ENCODE measurements at places on chromosomes 1 and 21. TPM values are rescaled to one million over a fixed set of nuclear protein-coding genes. Genes with fewer than 3 reads are reported as not detected.

HPCAL4 gene
- total RNA-seq: not detected

ANKRD45 gene
- total RNA-seq: 0.29 TPM

FOXD2 gene
- total RNA-seq: 0.32 TPM

LORICRIN gene
- total RNA-seq: not detected

KRTAP21-2 gene
- not detected for total RNA-seq

LMX1A gene
- total RNA-seq: not detected

DNA sequence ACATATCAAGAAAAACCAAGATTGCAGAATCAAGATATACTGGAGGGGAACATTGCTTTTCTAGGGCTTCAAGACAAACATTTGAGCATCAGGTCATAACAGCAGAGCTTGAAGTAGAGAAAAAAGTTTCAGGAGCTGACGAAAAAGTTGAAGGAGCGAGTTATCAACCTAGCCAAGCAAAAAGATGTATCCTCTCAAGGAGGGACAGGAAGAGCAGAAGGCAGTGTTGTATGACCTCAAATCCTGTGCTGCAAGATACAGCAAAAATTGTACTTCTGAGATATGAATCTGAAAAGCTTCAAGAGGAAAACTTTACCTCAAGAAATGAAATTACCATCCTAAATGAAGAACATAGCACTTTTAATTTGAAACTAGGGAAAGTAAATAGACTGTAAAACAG, 153.1 kb downstream of the AK5 start:
- H3K27me3 ChIP-seq: no peaks in the 10 kb centered on the region
- DNase-seq: no peak
- no peak overlapping the region for H3K4me3 ChIP-seq
- H3K36me3 ChIP-seq: no peaks in the 10 kb centered on the region

DNA sequence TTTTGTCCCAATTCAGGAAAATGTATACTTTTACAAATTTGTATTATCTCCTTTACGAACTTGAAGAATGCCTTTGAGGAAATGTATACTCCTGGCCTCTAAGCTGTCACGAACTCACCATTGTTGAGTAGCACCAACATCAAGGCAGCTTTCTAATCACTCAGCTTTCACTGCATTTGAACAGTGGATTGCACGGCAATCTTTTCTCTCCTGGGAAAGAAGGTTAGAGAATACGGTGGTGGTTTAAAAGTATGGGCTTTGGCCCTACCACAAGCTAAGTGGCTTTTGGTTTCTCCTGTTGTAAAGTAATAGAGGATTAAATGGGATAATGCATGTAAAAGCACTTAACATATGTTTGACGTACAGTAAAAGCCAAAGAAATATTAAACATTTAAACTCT, 57.8 kb downstream of the CNST start:
- DNase-seq: no peak
- no peak overlapping the region for H3K27ac ChIP-seq
- no peaks in the 10 kb centered on the region for H3K27me3 ChIP-seq
- no peak overlapping the region for H3K4me3 ChIP-seq
- no peaks in the 10 kb centered on the region for H3K36me3 ChIP-seq

- H3K27ac ChIP-seq: no peak overlapping the region
- no peaks in the 10 kb centered on the region for H3K36me3 ChIP-seq
- no peak overlapping the region for H3K4me3 ChIP-seq
- H3K4me1 ChIP-seq: no peaks in the 10 kb centered on the region
Observed at GRCh38 chr1:112790920-112791722, 76.0 kb upstream of the PPM1J start.

DNA sequence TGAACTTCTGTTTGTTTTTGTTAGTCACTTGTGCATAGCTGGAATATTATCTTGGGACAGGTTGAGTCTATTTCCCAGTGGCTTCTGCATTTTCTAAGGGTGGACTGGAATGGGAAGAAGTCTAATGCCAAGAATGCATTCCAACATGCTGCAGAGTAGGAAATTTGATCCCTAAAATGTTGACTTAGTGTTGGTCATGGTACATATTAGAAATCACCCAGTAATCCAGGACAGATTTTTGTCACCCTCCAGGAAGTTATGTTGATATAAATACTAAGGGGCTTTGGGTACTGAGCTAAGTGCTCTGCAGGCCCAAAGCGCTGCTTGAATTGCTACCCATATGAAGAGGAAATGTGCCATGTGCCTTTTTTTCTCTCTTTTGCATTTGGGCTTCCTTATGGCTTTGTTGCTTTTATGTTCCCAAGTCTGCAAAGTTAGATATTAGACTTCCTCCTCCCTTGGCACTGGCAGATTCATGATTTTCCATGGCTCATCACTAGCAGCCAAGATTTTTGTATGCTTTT, 10.0 kb downstream of the ARID1A start:
- H3K27ac ChIP-seq: peak overlapping the region; percentile 46
- H3K27me3 ChIP-seq: no peaks in the 10 kb centered on the region
- DNase-seq: no peak

DNA sequence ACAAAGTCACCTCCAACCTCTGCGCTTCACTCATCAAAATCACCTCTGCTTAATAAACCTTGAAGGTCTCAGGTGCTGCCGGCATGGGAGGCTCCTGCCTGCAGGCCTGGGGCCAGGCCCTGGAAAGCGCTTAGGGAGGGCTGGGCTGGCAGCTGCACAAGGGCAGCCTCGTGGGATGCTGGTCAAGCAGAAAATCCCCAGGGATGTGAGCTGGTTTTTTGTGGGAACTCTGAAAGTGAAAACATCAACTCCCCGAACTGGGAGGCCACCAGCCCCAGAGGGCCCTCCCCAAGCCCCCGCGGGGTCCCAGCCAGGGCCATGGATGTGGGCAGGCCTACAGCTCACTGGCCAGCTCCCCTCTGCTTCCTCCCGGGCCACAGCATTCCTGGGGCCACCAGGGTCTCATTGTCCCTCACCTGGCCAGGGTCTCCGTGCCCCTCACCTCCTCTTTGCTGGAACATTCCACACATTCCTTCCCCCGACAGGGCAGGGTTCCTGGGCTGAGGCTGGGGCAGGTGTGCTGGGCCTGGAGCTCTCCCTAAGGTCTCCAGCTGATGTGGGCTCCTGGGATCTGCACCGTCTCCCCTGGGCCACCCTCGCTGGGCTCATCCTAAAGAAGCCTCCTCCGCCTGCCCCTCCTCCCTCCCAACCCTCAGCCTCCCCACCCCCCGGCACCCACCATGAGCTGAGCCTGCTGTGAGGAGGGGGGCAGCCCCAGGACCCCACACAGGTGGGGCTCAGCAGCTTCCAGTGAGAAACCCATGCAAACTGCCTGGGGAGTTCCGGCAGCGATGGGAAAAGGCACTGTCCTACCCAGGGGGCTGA, 36.0 kb upstream of the POFUT2 start:
- no peak overlapping the region for H3K4me3 ChIP-seq
- DNase-seq: no peak
- H3K4me1 ChIP-seq: no peaks in the 10 kb centered on the region
- peaks cover 5% of the 10 kb centered on the region for H3K27me3 ChIP-seq

- H3K27ac ChIP-seq: no peak overlapping the region
- H3K27me3 ChIP-seq: no peaks in the 10 kb centered on the region
Observed at GRCh38 chr1:20070357-20070756, 363 bp downstream of the PLA2G5 start.

GRCh38 chr1:26771285-26771642, 16.5 kb upstream of the PIGV start:
- DNase-seq: no peak
- peak overlapping the region; percentile 82 for H3K27ac ChIP-seq
- H3K4me1 ChIP-seq: peaks cover 11% of the 10 kb centered on the region
- no peaks in the 10 kb centered on the region for H3K27me3 ChIP-seq
- no peak overlapping the region for H3K4me3 ChIP-seq
- peaks cover 19% of the 10 kb centered on the region for H3K36me3 ChIP-seq

DNA sequence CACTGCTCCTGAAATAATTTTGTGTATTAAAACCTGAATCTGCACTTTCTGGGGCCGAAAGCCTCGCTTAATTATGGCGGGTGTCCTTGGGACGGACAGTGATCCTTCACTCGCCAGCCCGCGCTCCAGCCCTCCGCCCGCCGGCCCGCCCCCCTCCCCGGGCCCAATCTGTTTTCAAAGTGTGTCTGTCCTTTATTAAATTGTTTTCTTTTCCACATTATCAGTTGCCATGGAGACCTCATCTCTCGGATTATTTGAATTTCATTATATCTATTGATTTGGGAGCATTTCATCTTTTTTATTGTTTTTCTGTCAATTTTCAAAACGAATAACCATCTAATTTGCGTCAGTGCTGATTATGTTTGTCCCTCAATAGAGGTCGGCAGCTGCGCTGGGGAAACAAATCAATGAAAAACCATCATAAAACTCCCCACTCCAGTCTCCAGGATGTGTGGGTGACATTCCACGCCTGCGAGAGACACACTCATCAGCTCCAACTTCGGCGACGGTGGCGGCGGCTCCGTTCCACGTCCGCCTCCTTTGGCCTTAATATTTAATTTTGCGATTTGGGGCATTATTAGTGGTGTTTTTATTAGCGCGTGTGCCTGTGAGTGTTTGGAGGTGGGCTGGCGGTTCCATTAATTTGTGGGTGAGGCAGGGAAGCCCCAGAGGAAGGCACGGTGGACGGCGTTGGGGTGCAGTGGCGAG, 123.9 kb downstream of the CASZ1 start:
- no peaks in the 10 kb centered on the region for H3K36me3 ChIP-seq
- no peaks in the 10 kb centered on the region for H3K27me3 ChIP-seq
- H3K27ac ChIP-seq: no peak overlapping the region
- peaks cover 17% of the 10 kb centered on the region for H3K4me1 ChIP-seq
- H3K4me3 ChIP-seq: no peak overlapping the region
- no peak for DNase-seq

- H3K27ac ChIP-seq: no peak overlapping the region
- no peak overlapping the region for H3K4me3 ChIP-seq
- peaks cover 8% of the 10 kb centered on the region for H3K27me3 ChIP-seq
- H3K4me1 ChIP-seq: no peaks in the 10 kb centered on the region
Observed at GRCh38 chr1:18132711-18133541, 25.3 kb downstream of the IGSF21 start.

GRCh38 chr1:24415910-24416665, 486 bp downstream of the NIPAL3 start:
- H3K27ac ChIP-seq: peak overlapping the region; percentile 56
- no peaks in the 10 kb centered on the region for H3K36me3 ChIP-seq
- no peaks in the 10 kb centered on the region for H3K27me3 ChIP-seq
- H3K4me1 ChIP-seq: peaks cover 8% of the 10 kb centered on the region

GRCh38 chr1:204946640-204947039, 76.0 kb downstream of the NFASC start:
- no peak overlapping the region for H3K27ac ChIP-seq
- no peak overlapping the region for H3K4me3 ChIP-seq
- DNase-seq: no peak
- no peaks in the 10 kb centered on the region for H3K36me3 ChIP-seq
- H3K4me1 ChIP-seq: no peaks in the 10 kb centered on the region

DNA sequence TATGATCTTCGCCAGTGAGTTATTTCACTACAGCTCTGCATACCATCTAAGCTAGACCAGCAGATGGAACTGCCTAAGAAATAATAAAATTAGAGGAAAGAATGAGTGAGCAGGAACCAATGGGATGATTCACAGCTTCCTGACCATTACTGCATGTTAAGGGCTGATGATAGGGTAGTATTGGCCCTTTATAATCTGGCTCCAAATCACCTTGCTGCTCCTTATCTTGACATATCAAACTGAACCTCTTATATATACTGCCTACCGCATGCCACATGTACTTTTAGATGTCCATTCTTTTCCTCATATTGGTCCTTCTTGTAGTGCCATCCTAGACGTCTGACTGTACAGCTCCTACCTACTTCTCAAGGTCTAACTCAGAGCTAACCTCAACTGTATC, 524.4 kb downstream of the DPYD start:
- no peak for DNase-seq
- no peak overlapping the region for H3K4me3 ChIP-seq
- H3K4me1 ChIP-seq: no peaks in the 10 kb centered on the region
- no peaks in the 10 kb centered on the region for H3K27me3 ChIP-seq
- H3K36me3 ChIP-seq: no peaks in the 10 kb centered on the region

DNA sequence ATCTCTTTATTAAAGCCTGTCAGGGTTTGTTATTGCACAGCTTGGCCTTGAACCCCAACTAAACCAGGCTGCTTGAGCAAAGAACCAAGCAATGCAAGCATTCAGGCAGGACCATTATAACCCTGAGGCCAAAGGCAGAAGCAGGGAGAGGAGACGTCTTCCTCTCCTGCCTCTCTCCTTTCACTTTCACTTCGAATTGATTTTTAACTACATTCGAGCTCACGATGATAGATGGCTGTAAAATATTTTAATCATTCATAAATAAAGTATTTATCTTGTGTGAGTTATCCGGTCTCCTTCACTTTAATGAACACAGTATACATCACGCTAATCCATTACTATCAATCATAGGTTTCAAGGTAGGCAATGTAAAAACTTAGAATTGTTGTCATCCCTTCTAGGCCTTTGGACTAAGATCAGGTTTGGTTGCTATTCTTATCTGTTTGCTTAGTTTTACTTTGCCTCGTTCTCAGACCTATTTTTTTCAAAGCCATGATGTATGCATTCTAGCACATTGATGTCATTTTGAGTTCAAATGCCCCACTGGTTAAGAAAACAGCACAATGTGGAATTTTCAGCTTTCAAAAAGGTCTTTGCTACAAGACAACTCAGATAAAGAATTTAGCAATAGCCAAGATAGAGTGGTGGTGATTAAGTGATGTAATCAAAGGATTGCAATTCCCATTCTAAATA, 480.2 kb upstream of the RUNX1 start:
- no peaks in the 10 kb centered on the region for H3K27me3 ChIP-seq
- H3K4me3 ChIP-seq: peak overlapping the region; percentile 17
- H3K36me3 ChIP-seq: no peaks in the 10 kb centered on the region
- no peaks in the 10 kb centered on the region for H3K4me1 ChIP-seq
- DNase-seq: no peak

GRCh38 chr1:97989094-97989680, 68.4 kb upstream of the DPYD start:
- H3K27me3 ChIP-seq: no peaks in the 10 kb centered on the region
- H3K4me3 ChIP-seq: no peak overlapping the region
- DNase-seq: no peak
- H3K4me1 ChIP-seq: no peaks in the 10 kb centered on the region

DNA sequence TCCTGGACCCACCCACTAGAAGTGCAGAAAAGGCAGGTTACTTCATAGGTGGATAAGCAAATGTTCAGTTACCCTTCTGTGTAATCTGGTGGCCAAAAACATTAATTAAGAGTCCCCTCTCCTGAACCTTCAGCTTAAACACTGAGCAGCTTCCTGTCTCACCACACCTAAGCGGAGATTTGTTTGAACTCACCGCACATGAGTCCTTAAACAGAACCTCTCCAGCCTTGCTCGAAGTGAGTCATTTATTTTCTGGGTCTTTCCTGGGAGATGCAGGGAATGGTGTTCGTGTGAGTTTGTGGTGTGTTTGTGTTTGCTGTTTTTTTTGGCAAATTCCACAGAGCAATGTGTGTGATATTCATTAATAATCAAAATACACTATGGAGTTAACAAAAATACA, 7.6 kb upstream of the FNBP1L start:
- no peak for DNase-seq
- no peak overlapping the region for H3K27ac ChIP-seq
- no peaks in the 10 kb centered on the region for H3K36me3 ChIP-seq
- H3K4me3 ChIP-seq: no peak overlapping the region
- H3K27me3 ChIP-seq: no peaks in the 10 kb centered on the region
- H3K4me1 ChIP-seq: no peaks in the 10 kb centered on the region
